HTR-8/SVneo (cell line): ENCODE measurements at places on chromosomes 3 and 15.

GRCh38 chr3:60086811-60087210 lies 1037.0 kb upstream of the CFAP20DC start:
- peak; percentile 5 for DNase-seq

- no peak for DNase-seq
Measured at GRCh38 chr3:168977716-168978374, 685.7 kb downstream of the MECOM start.

DNA sequence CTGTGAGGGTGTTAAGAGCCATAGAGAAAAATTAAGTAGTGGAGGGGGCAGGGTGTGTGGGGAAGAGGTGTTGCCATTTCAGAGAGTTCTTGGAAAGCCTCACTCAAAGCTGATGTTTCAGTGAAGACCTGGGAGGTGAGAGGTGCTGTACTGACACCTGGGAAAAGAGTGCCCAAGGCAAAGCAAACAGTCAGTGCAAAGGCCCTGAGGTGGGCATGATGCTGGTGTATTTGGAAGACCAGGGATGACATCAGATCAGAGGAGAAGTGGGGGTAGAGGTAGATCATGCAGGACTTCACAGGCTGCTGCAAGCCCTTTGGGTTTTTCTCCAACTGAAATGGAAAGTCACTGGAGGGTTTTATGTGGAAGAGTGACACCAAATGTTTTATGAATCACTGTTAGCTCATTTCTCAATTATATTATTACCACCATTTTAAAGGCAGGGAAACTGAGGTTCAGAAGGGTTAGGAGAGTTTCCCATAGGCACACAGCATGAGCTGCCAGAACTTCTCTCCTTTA lies 42.8 kb upstream of the SMAD3 start:
- DNase-seq, result no peak

GRCh38 chr15:90243943-90244639 lies 5.3 kb upstream of the TTLL13 start:
- no peak for DNase-seq

GRCh38 chr3:59818033-59818918 lies 768.5 kb upstream of the CFAP20DC start:
- DNase-seq, result peak; percentile 67

GRCh38 chr15:80267658-80268057 lies 15.6 kb upstream of the CTXND1 start:
- DNase-seq, result no peak

DNA sequence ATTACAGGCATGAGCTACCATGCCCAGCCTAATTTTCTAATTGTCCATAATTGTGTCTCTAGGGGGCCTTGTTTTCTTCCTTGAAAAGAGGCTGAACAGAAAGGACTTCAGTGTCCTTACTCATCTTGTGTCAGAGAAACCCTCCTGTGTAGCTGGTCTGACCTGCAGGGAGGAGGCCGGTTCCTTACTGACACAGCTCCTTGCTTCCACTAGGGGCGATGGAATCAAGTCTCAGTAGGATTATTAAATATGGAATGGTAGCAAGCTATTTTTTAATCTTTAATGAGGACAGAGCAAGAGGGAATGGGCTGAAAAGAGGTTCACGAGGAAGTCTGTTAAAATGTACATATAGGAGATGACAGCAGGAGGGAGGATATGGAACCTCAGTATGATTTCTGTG lies 8.6 kb downstream of the LPCAT4 start:
- no peak for DNase-seq

GRCh38 chr15:80895965-80896364 lies 93.7 kb downstream of the MESD start:
- DNase-seq, result no peak

- DNase-seq, result no peak
Measured at GRCh38 chr3:108391917-108392593, 95.7 kb downstream of the HHLA2 start.

GRCh38 chr3:48026951-48027908 lies 11.0 kb upstream of the MAP4 start:
- DNase-seq, result no peak

- no peak for DNase-seq
Measured at GRCh38 chr3:120568202-120568531, 28.0 kb upstream of the NDUFB4 start.

DNA sequence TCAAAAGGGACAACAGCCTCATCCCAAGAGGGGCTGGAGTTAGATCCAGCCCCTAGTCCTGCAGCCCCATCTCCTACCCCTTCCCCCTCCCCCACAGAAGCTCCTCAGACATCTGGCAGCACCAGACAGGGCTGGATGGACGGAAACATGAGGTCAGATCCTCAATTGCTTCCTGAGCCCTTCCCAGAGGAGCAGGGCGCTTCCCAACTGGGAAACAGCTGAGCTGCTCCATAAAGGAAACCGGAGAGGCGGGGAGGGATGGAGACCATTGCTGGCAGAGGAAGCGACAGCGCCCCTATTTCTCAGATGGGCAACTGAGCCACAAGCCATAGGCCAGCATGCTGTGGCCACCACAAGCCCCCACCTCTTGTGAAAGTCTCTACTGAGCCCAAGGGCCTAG lies 18.3 kb upstream of the CYP11A1 start:
- no peak for DNase-seq

DNA sequence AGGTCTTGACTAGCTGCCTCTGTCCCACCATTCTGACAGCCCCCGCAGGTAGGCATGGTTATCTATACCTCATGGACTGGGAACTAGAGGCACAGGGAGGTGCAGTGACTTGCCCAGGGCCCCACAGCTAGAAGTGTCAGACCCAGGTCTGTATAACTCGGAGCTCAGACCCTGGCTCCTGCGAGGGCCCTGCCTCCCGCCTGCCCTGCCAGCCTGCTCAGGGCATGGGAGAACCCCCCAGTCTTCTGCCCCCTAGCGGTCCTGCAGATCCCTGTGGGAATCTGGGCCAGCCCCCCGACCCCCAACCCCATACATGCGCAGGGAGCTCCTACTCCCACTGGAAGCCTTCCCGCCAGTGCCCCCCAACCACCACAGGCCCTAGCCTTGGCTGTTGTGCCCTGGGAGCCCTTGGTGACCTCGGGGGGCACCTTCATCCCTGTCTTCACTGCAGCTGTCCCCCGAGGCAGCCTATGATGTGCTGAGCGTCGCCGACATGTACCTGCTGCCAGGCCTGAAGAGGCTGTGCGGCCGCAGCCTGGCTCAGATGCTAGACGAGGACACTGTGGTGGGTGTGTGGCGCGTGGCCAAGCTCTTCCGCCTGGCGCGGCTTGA lies 6.9 kb downstream of the ABTB1 start:
- DNase-seq, result no peak

GRCh38 chr3:14508966-14509795 lies 31.0 kb downstream of the GRIP2 start:
- DNase-seq, result peak; percentile 80

GRCh38 chr3:179972881-179973423 lies 63.8 kb downstream of the PEX5L start:
- no peak for DNase-seq

DNA sequence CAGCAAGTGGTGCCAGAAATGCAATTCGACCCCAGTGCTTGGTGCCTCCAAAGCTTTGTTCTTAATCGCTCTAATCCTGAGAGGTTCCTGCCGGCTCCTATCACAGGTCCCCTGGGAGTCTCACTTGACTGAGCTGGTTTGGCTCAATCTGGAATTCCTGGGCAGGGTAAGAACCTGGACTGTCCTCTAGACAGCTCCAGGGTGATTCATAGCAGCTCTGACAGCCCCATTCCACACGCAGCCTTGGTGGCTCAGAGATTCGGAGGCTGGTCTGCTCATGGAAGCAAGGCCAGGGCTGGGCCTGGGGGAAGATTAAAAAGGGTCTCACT lies 37.9 kb downstream of the MYO5C start:
- no peak for DNase-seq

GRCh38 chr15:52445954-52446353 lies 82.7 kb downstream of the MYO5A start:
- no peak for DNase-seq

- no peak for DNase-seq
Measured at GRCh38 chr15:55858661-55859060, 115.7 kb upstream of the PRTG start.

- peak; percentile 45 for DNase-seq
Measured at GRCh38 chr15:91942720-91943394, 89.3 kb downstream of the SLCO3A1 start.

- DNase-seq, result no peak
Measured at GRCh38 chr3:189995129-189995528, 125.6 kb downstream of the P3H2 start.

DNA sequence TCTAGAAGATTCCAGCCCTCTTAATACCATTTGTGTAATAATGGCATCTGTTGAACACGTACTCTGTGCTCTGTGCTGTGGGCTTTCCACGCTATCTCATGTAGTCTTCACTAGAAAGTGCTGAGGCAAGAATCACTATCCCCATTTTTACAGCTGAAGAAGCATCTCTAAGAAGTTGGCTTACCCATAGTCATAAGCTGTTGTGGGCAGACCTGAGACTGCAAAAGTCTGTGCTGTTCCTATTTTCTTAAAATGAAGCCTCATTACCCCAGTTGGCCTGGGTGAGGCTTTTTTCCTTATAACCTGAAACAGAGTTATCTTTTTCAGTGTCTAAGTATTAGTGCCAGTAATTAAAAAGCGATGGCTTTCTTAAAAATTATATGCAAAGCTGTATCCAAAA lies 58.5 kb downstream of the ERC2 start:
- DNase-seq, result no peak

DNA sequence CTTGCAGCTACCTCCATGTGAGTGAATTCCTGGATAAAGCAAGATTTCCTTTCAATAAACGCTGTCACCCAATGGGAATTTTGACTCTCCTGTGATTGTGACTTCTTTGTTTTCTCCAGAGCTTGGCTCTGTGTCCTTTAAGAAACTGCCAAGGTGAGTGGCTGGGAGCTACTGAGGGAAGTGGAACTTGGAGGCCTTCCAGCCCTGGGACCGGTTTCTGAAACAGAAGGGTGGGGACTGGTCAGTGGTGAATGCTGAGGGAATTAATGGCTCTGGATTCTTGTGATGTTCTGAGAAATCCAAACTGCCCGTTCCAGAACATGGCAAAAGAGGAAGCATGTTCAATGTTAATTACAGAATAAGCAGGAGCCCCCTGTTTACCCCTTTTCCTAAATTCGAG lies 41.1 kb upstream of the MYZAP start:
- no peak for DNase-seq

DNA sequence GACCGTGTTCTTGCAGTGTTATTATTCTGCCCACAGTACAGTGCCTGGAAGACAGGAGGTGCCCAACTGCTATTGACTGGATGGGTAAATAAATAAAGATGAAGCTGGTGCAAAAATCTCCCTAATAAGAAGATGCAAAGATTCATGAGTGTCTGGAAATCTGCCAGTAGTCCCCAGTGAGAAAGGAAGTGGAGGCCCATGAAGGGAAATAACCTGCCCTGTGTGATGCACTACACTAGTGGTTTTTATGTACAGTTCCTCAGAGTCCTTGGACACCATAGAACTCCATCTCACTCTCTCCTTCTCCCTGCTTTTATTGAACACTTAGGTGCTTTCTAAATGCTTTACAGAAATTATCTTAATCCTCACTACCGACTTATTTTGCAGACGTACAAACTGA lies 8.3 kb upstream of the SUCLG2 start:
- no peak for DNase-seq

- DNase-seq, result no peak
Measured at GRCh38 chr15:84400017-84400740, 164.6 kb downstream of the GOLGA6L4 start.

GRCh38 chr3:172096881-172097420 lies 57.6 kb downstream of the FNDC3B start:
- DNase-seq, result no peak

DNA sequence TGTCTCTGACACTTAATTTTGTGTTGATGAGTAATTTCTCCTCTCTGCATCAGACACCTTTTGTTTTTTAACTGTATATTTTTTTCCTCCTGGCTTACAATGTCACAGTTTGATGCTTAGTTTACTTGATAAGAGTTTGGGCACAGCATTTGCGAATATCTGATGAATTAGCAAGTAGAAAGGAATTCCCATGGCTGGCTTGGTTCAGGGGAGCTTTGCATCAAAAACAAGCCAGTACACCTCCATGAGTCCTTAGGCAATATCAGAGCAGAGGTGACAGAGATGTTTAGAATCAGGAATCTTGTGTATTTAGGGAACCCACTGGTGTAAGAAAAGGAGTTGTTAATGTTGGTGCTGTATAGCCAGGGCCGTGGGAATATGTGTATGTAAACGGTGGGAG lies 9.3 kb downstream of the ARHGEF26 start:
- no peak for DNase-seq

GRCh38 chr3:43005981-43006380 lies 26.9 kb downstream of the GASK1A start:
- no peak for DNase-seq

- DNase-seq, result no peak
Measured at GRCh38 chr3:147407114-147407497, 763 bp upstream of the ZIC4 start.

GRCh38 chr15:59794229-59794886 lies 105.2 kb upstream of the BNIP2 start:
- DNase-seq, result no peak

DNA sequence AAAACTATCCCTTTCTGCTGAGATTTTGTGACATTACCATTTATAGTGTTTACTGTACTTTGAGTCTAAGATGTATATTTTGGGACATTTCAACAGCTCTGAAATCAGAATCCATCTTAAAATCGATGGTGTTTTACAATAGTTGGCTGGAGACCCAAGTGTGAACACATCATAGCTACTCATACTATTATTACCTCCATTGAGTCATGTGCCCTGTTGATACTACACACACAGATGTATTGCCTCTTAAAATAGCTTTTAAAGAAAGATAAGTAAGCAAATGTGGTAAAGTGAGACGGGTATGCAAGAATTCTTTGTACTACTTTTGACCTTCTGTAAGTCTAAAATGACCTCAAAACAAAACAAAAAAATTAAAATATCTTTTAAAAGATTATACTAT lies 6.7 kb downstream of the LMOD3 start:
- DNase-seq, result no peak

- no peak for DNase-seq
Measured at GRCh38 chr3:101223016-101223415, 97.4 kb downstream of the IMPG2 start.

DNA sequence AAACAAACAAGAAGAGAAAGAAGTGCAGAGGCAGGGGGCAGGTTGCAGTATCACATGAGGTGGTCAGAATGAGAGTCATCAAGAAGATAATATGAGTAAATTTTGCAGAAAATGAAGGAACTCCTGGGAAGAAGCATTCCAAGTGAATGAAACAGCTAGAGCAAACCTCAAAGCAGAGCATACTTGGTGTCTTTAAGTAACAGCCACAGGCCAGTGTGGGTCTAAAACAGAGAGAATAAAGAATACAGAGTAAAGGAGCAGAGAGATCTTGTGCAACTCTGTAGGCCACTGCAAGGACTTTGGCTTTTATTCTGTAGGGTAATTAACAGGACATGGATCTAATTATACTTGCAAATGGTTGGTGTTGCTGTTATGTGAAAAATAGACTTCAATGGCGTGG lies 81.3 kb downstream of the STAC start:
- DNase-seq, result no peak

DNA sequence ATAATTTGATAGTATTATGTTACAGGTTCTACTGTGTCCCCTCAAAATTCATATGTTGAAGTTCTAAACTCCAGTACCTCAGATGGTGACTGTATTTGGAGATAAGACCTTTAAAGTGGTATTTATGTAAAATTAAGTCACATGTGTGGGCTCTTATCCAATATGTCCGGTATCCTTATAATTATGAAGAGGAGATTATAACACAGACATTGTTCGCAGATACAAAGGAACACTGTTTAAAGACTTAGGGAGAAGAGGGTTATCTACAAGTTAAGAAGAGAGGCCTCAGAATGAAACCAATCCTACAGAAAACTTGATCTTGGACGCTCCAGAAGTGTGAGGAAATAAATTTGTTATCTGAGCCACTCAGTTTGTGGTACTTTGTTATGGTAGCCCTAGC lies 50.9 kb downstream of the DPH6 start:
- DNase-seq, result no peak
